ENCODE measurements at places on chromosomes 4 and X.

- DNase-seq: no peak
Measured at GRCh38 chr4:54440394-54441136, 211.5 kb downstream of the PDGFRA start.

- DNase-seq: peak; percentile 3
Measured at GRCh38 chr4:128286474-128287058, 1.0 kb downstream of the PGRMC2 start.

- DNase-seq: no peak
Measured at GRCh38 chr4:98739751-98740150, 81.3 kb upstream of the TSPAN5 start.

- no peak for DNase-seq
Measured at GRCh38 chr4:1026115-1026514, 14.7 kb downstream of the FGFRL1 start.

DNA sequence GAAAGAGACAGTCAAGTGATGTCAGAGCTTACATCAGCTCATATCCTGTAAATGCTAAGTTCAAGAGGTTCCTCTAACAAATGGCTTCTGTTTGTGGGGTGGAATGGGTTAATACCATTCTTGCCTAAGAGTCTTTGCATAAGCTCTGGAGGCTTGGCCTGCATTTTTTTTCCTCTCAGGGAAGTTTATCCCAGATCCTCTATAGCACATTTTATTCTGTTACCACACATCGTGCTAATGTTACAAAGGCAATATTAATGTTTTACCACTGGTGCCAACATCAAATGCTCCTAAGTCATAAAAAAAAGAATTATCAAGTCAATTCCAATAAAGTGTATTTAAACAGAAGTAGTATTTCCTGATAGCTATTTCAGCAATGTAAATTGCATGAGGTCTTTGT lies 2.9 kb upstream of the ADH6 start:
- DNase-seq: no peak

Measured in activated CD4-positive, alpha-beta T cell treated with anti-CD3 and anti-CD28 coated beads, Interleukin-2, amount 50 U/mL, for 4 hours (primary cell).